ENCODE measurements at places on chromosomes 3 and 15.

- no peak for DNase-seq
Observed at GRCh38 chr15:83848315-83849050, 194.6 kb downstream of the ADAMTSL3 start.

- no peak for DNase-seq
Observed at GRCh38 chr15:32053719-32054118, 23.4 kb downstream of the CHRNA7 start.

GRCh38 chr15:100765467-100766241, 114.0 kb upstream of the ALDH1A3 start:
- DNase-seq, result no peak

- DNase-seq, result no peak
Observed at GRCh38 chr15:78838489-78838888, 27.2 kb upstream of the ADAMTS7 start.

GRCh38 chr15:91075739-91076138, 24.3 kb upstream of the SV2B start:
- DNase-seq, result no peak

DNA sequence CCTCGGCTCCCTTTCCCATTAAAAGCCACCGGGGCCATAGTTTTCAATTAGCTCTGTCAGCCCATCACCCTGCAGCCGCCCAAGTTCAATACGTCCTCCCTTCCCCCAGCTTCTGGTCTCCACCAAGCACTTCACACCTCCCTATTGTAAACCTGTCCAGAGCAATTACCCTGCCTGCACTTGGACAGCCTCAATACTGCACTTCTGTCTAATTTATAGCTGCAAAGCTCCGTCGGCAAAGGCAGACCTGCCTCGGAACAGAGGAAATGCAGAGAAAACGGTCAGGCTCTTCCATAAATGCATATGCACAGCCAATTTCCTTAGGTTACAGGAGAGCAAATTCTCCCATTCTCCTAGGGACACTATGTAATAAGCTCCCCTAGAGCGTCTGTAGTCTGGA, 21.9 kb downstream of the LRIG1 start:
- DNase-seq, result no peak

GRCh38 chr15:51641490-51642130, 19.0 kb upstream of the DMXL2 start:
- no peak for DNase-seq

GRCh38 chr15:57091636-57092035, 173.2 kb downstream of the TCF12 start:
- DNase-seq, result no peak

DNA sequence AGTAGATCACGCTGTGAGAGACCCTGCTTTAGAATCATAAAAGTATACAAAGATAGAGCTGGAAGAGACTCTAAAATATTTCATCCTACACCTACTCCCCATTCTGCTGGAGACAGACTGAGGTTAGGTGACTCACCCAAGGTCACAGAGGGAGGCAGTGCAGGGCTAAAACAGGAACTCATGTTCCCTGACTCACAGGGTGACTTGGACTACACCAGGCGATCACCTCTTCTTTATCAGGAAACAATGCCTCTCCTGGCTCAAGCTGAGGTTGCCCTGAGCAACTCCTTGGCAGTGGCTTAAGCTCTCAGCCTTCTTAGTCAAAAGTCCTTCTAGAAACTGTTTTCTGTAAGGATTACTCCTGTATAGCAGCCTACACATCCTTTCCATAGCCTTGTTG, 26.4 kb upstream of the TNFAIP8L3 start:
- no peak for DNase-seq

- no peak for DNase-seq
Observed at GRCh38 chr15:22888120-22888859, 49.8 kb downstream of the NIPA2 start.

GRCh38 chr3:132926098-132926497, 112.1 kb upstream of the TMEM108 start:
- no peak for DNase-seq

Data from amygdala (tissue), 56 donors.